ENCODE measurements at places on chromosomes 4 and X.

DNA sequence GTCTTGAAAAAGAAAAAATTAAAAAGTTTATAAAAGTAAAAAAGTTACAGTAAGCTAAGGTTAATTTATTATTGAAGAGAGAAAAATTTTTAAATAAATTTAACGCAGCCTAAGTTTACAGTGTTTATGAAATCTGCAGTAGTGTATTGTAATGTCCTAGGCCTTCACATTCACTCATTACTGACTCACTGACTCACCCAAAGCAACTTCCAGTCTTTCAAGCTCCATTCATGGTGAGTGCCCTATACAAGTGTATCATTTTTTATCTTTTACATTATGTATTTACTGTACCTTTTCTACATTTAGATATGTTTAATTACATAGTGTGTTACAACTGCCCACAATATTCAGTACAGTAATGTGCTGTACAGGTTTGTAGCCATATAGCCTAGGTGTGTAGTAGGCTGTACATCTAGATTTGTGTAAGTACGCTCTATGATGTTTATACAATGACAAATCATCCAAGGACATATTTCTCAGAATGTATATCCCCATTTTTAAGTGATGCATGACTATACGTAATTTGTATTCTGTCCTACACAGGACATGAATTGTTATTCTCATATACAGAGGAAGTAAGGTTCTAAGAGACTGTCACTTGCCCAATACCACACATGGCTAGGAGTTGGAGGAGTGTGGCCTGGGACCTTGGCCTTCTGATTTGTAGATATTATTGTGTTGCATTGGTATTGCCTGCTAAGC, 19.5 kb upstream of the PDCL2 start:
- no peaks in the 10 kb centered on the region for H3K4me1 ChIP-seq
- H3K27me3 ChIP-seq = no peaks in the 10 kb centered on the region
- H3K27ac ChIP-seq = no peak overlapping the region
- no peaks in the 10 kb centered on the region for H3K36me3 ChIP-seq
- no peak for DNase-seq
- H3K4me3 ChIP-seq = no peak overlapping the region

GRCh38 chrX:10124506-10125247, 32.1 kb upstream of the CLCN4 start:
- no peak for DNase-seq
- H3K36me3 ChIP-seq = peaks cover 49% of the 10 kb centered on the region
- H3K4me1 ChIP-seq = no peaks in the 10 kb centered on the region
- no peak overlapping the region for H3K27ac ChIP-seq

- H3K27me3 ChIP-seq = no peaks in the 10 kb centered on the region
- no peak for DNase-seq
- no peak overlapping the region for H3K4me3 ChIP-seq
- H3K4me1 ChIP-seq = peaks cover 24% of the 10 kb centered on the region
- peaks cover 26% of the 10 kb centered on the region for H3K36me3 ChIP-seq
Observed at GRCh38 chr4:88802138-88802537, 104.5 kb upstream of the NAP1L5 start.

DNA sequence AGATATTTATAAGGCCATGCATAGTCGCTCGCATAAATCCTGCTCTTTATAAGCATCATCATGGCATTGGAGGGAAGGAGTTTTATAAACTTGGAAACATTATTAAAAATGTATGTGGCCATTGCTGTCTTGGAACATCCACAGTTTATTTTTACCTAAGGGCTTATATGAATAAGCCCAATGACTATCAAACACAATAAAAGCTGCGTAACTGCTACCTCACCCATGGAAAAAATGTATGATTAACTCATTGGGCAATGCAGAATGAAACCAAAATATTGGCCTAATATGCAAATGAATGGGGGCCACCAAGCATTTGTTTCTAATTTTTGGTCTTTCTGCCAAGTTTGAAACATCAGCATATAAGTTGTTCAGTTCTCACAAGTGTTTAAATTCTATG, 19.1 kb downstream of the GEMIN8 start:
- no peaks in the 10 kb centered on the region for H3K27me3 ChIP-seq
- no peak for DNase-seq
- no peaks in the 10 kb centered on the region for H3K4me1 ChIP-seq
- H3K4me3 ChIP-seq = no peak overlapping the region
- H3K27ac ChIP-seq = no peak overlapping the region

- H3K4me3 ChIP-seq = no peak overlapping the region
- H3K36me3 ChIP-seq = no peaks in the 10 kb centered on the region
- peaks cover 3% of the 10 kb centered on the region for H3K4me1 ChIP-seq
- H3K27me3 ChIP-seq = no peaks in the 10 kb centered on the region
- H3K27ac ChIP-seq = no peak overlapping the region
Observed at GRCh38 chr4:89929425-89930159, 34.9 kb downstream of the MMRN1 start.

- H3K27me3 ChIP-seq = peaks cover 7% of the 10 kb centered on the region
- no peak overlapping the region for H3K4me3 ChIP-seq
- peaks cover 50% of the 10 kb centered on the region for H3K4me1 ChIP-seq
- no peak for DNase-seq
- H3K27ac ChIP-seq = no peak overlapping the region
- H3K36me3 ChIP-seq = peaks cover 3% of the 10 kb centered on the region
Observed at GRCh38 chr4:10639100-10639499, 45.5 kb downstream of the CLNK start.

DNA sequence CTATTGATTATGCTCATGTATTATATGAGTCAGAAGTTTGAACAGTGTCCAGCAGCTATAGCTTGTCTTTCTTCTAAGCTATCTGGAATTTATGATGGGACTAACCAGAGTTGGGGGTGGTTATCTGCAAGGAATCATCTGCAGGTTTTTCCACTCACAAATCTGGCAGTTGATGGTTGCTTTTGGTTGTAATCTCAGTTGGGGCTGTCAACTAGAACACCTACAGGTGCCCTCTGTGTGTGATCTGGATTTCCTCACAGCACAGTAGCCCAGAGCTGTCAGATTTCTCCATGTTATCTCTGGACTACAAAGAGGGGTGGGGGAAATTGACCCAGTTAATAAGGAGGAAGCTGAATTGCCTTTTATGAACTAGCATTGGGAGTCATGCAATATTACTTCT, 51.4 kb upstream of the MAP9 start:
- H3K4me1 ChIP-seq = peaks cover 14% of the 10 kb centered on the region
- peaks cover 8% of the 10 kb centered on the region for H3K36me3 ChIP-seq
- H3K27ac ChIP-seq = no peak overlapping the region
- no peak for DNase-seq

DNA sequence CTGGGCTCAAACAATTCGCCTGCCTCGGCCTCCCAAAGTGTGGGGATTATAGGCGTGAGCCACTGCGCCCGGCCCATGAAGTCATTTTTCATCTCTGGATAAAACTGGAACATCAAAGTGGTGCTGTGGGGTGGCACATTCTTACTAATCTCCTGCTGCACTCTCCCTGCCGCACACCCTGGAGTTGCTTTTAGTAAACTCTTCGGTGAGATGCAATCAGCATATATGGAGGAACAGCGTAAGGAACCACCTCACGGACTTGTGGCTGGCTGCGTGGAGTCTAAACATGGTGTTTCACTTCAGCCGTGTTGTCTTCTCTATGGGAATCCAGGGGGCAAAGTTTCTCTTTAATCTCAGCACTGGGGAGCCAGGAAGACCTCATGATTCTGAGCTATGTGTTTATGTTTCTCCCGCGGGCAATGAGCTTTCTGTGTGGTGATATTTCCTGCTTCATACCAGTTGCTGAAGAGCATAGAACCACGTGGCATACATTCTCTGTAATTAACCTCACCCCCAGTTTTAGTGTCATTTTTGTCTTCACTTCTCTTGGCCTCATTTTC, 2.1 kb upstream of the RHOH start:
- no peaks in the 10 kb centered on the region for H3K27me3 ChIP-seq
- H3K36me3 ChIP-seq = no peaks in the 10 kb centered on the region
- DNase-seq = no peak
- H3K27ac ChIP-seq = peak overlapping the region; percentile 7
- H3K4me1 ChIP-seq = peaks cover 32% of the 10 kb centered on the region

DNA sequence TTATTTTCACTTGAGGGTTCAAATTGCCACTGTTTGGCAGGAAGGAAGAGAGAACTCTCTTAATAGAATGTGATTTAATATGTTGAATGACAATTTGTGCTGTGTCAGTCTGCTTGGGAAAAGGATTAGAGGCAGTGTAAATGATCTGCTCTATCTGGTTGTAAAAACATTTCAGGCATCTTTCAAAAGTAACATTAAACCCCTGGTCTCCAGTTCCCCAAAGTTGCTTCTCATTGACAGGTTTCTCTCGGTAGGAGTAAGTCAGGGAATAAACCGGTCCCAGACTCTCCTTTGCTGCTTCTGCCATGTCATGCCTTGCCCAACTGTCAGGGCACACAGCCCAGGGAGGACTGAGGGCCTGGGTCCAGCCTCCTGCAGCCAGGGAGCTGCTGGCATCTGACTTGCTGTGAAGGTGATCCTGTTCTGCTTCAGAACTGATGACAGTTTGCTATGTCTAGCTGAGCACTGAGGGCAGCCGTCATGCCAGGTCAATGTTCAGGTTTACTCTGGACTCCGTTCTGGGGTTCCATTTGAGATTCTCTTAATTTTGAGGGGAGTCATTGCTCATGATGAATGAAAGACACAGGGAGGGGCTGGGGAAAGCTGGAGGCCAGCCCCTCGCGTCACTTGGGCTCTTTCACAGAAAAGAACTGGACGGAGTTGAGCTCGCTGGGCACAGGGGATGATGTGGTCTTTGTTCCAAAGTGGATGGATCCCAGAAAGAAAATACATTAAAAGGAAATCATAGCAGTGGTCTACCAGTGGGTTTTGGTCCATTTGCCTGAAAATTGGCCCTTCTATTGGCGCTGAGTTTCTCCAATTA, 312.4 kb downstream of the ARHGAP10 start:
- H3K36me3 ChIP-seq = peaks cover 3% of the 10 kb centered on the region
- no peak overlapping the region for H3K4me3 ChIP-seq
- no peak for DNase-seq
- H3K27me3 ChIP-seq = no peaks in the 10 kb centered on the region
- no peak overlapping the region for H3K27ac ChIP-seq

DNA sequence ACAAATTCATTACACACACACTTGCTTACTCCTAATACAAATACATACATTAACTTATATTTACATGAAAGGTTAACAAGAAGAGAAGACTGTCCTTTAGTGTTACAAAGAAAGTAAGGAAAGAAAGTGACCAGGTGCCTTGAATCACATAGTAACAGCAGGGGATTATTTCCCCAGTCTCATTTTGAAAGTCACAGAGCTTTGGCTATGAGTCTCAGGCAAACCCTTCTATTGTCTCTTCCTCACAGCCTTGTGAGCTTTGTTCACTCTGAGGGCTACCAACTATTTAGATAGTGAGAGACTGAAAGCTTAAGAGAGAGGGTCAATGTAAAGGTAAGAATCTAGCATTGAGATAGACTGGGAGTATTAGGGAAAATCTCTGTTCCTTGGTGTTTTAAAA, 161.6 kb downstream of the NPNT start:
- no peak for DNase-seq
- peaks cover 24% of the 10 kb centered on the region for H3K4me1 ChIP-seq
- H3K27ac ChIP-seq = no peak overlapping the region
- no peaks in the 10 kb centered on the region for H3K27me3 ChIP-seq
- no peak overlapping the region for H3K4me3 ChIP-seq
- H3K36me3 ChIP-seq = peaks cover 2% of the 10 kb centered on the region

- no peaks in the 10 kb centered on the region for H3K27me3 ChIP-seq
- peaks cover 52% of the 10 kb centered on the region for H3K36me3 ChIP-seq
- peaks cover 3% of the 10 kb centered on the region for H3K4me1 ChIP-seq
- H3K4me3 ChIP-seq = no peak overlapping the region
- no peak for DNase-seq
- no peak overlapping the region for H3K27ac ChIP-seq
Observed at GRCh38 chr4:6699903-6700302, 6.2 kb downstream of the S100P start.

DNA sequence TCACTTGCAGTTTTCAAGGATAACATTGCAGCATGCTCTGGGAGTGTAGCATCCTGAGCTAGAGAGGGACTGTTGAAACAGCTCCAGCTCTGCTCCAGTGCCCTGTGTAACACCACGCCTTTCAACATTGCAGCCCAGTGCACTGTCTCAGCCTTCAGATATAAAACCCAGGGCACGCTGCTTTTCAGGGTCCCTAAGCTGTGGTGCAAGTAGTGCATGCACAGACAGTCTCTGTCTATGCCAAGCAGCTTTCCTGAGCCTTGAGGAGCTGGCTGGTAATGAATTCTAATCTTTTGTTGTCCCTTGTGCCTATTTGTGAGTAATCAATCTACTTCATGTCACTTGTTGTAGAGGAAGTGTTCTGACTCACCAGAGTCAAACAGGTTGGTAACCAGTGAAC, 897.0 kb downstream of the ARAP2 start:
- DNase-seq = no peak
- no peak overlapping the region for H3K27ac ChIP-seq
- peaks cover 9% of the 10 kb centered on the region for H3K36me3 ChIP-seq
- no peak overlapping the region for H3K4me3 ChIP-seq

GRCh38 chr4:6917461-6918271, 8.0 kb downstream of the TBC1D14 start:
- H3K36me3 ChIP-seq = no peaks in the 10 kb centered on the region
- peak overlapping the region; percentile 68 for H3K27ac ChIP-seq
- no peaks in the 10 kb centered on the region for H3K27me3 ChIP-seq
- peaks cover 31% of the 10 kb centered on the region for H3K4me1 ChIP-seq
- no peak for DNase-seq
- peak overlapping the region; percentile 5 for H3K4me3 ChIP-seq

DNA sequence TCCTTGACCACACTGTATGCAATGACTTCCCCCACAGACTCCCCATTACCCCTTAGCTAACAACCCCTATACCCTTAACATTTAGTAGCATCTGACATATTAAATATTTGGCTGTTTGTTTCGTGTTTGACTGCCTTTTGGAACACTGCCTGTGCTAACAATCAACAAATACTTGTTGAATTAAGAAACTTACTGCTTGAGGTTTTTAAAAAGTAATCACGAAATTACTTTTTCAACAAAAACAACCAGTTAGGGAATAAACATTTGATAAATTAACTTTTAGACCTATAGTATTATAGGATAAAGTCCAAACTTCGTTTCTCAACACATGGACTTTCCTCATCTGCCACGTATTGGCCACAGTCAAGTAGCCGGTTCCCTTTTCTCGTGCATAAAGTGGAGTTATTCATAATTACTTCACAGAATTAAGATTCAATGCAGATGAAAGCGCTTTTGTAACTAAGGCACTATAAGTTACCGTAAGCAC, 555 bp upstream of the ELMOD2 start:
- peaks cover 26% of the 10 kb centered on the region for H3K4me1 ChIP-seq
- no peaks in the 10 kb centered on the region for H3K27me3 ChIP-seq
- H3K4me3 ChIP-seq = peak overlapping the region; percentile 86
- peaks cover 18% of the 10 kb centered on the region for H3K36me3 ChIP-seq
- DNase-seq = no peak

- H3K4me3 ChIP-seq = peak overlapping the region; percentile 90
- peaks cover 40% of the 10 kb centered on the region for H3K4me1 ChIP-seq
- DNase-seq = no peak
- peaks cover 11% of the 10 kb centered on the region for H3K36me3 ChIP-seq
Observed at GRCh38 chrX:49042581-49043219, 457 bp downstream of the TFE3 start.

- H3K27me3 ChIP-seq = peaks cover 30% of the 10 kb centered on the region
- peak overlapping the region; percentile 72 for H3K4me3 ChIP-seq
- no peaks in the 10 kb centered on the region for H3K4me1 ChIP-seq
- H3K27ac ChIP-seq = peak overlapping the region; percentile 91
Observed at GRCh38 chrX:129930941-129931410, 25.0 kb downstream of the UTP14A start.

GRCh38 chr4:102734591-102735385, 26.0 kb downstream of the MANBA start:
- peaks cover 25% of the 10 kb centered on the region for H3K4me1 ChIP-seq
- no peak for DNase-seq
- H3K27ac ChIP-seq = no peak overlapping the region
- peaks cover 29% of the 10 kb centered on the region for H3K36me3 ChIP-seq

GRCh38 chrX:112380541-112381278, 298.1 kb upstream of the TRPC5 start:
- H3K27me3 ChIP-seq = no peaks in the 10 kb centered on the region
- H3K4me1 ChIP-seq = no peaks in the 10 kb centered on the region
- no peak for DNase-seq
- no peaks in the 10 kb centered on the region for H3K36me3 ChIP-seq
- H3K27ac ChIP-seq = no peak overlapping the region
